ENCODE measurements at places on chromosomes 4 and X. TPM values are rescaled to one million over a fixed set of nuclear protein-coding genes. Genes with fewer than 3 reads are reported as not detected.

GRCh38 chr4:110982486-110982885 lies 359.6 kb upstream of the PITX2 start:
- no peak overlapping the region for H3K4me3 ChIP-seq
- no peaks in the 10 kb centered on the region for H3K36me3 ChIP-seq
- no peaks in the 10 kb centered on the region for H3K27me3 ChIP-seq
- H3K4me1 ChIP-seq: no peaks in the 10 kb centered on the region
- H3K27ac ChIP-seq: no peak overlapping the region

NPNT gene
- 630 TPM for total RNA-seq

DNA sequence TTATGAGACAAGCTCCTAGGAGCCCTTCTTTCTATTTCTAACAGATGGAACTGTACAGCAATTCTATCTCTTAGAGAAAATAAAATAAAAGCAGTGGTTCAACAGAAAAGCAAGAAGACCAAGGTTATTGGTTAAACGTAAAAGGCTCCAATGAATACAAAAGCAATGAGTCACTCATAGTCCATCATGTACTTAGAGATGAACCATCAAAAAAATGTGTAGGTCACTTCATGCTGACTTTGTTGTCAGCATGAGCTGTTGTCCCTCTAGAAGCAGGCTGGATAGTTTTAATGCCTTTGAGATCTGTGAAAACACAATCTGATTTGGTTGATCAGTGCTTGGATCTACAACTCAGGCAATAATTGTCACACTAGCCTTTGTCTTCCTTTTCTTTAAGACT lies 378.6 kb upstream of the ANXA10 start:
- H3K36me3 ChIP-seq: no peaks in the 10 kb centered on the region
- no peaks in the 10 kb centered on the region for H3K27me3 ChIP-seq
- no peak overlapping the region for H3K4me3 ChIP-seq
- no peak for DNase-seq

GRCh38 chrX:21639775-21640174 lies 18.4 kb downstream of the KLHL34 start:
- no peak overlapping the region for H3K27ac ChIP-seq
- no peaks in the 10 kb centered on the region for H3K27me3 ChIP-seq
- no peaks in the 10 kb centered on the region for H3K36me3 ChIP-seq
- no peaks in the 10 kb centered on the region for H3K4me1 ChIP-seq
- no peak overlapping the region for H3K4me3 ChIP-seq

NDNF gene
- 2.7 TPM for total RNA-seq

- H3K27me3 ChIP-seq: no peaks in the 10 kb centered on the region
- DNase-seq: no peak
- no peak overlapping the region for H3K4me3 ChIP-seq
- no peak overlapping the region for H3K27ac ChIP-seq
Observed at GRCh38 chr4:9867751-9868425, 86.5 kb downstream of the DRD5 start.

MAOA gene
- total RNA-seq: 287 TPM

DNA sequence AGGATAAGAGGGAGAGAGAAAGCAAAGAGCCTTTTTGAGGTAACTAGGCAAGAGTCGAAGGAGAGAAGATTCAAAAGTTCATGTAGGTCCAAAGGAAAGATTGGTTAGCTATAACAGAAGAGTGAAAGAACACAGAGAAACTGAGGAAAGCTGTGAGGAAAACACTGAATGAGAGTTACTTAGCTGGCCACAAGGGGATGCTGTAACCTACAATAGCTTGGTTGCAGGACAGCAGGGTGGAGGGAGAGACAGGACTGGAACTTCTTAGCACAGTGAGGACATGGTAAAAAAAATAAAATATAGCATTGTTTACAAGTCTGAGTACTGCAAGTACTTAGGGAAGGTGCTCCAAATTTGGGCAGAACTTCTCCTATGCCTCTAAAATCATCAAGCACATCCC lies 48.3 kb downstream of the RAI2 start:
- H3K27ac ChIP-seq: no peak overlapping the region
- H3K36me3 ChIP-seq: no peaks in the 10 kb centered on the region
- H3K4me1 ChIP-seq: peaks cover 4% of the 10 kb centered on the region
- DNase-seq: no peak
- no peak overlapping the region for H3K4me3 ChIP-seq
- H3K27me3 ChIP-seq: no peaks in the 10 kb centered on the region

KCNE5 gene
- not detected for total RNA-seq

DNA sequence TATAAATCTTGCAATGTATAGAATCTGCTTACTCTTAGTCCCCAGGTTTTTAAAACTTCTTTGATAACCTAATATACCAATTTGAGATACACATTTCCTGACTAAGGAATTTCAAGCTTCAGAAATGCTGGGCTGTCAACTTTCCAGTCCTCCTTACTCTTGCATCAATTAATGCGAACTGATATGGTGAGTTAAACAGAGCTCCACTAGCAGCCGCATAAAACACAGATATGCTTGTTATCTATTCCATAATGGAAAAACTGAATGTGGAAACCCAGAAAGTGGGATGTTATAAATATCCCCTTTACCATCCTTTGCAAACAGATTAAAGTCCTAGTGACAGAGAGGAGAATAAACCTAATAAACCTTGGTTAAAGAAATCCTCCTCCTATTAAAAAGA lies 1913.7 kb downstream of the STIM2 start:
- no peaks in the 10 kb centered on the region for H3K4me1 ChIP-seq
- no peaks in the 10 kb centered on the region for H3K36me3 ChIP-seq
- H3K4me3 ChIP-seq: no peak overlapping the region
- no peak for DNase-seq

GRCh38 chr4:6694177-6694901 lies 661 bp downstream of the S100P start:
- H3K4me3 ChIP-seq: no peak overlapping the region
- H3K36me3 ChIP-seq: no peaks in the 10 kb centered on the region
- no peaks in the 10 kb centered on the region for H3K4me1 ChIP-seq
- no peak overlapping the region for H3K27ac ChIP-seq

CUL4B gene
- total RNA-seq: 38.5 TPM

CTAG1B gene
- not detected for total RNA-seq

GRCh38 chr4:173489514-173489913 lies 40.5 kb downstream of the HAND2 start:
- H3K36me3 ChIP-seq: no peaks in the 10 kb centered on the region
- no peaks in the 10 kb centered on the region for H3K27me3 ChIP-seq
- H3K4me1 ChIP-seq: peaks cover 10% of the 10 kb centered on the region
- H3K4me3 ChIP-seq: no peak overlapping the region
- no peak for DNase-seq

VEGFD gene
- 2.0 TPM for total RNA-seq

- H3K4me3 ChIP-seq: no peak overlapping the region
- H3K27ac ChIP-seq: no peak overlapping the region
- H3K27me3 ChIP-seq: no peaks in the 10 kb centered on the region
- H3K36me3 ChIP-seq: no peaks in the 10 kb centered on the region
- no peaks in the 10 kb centered on the region for H3K4me1 ChIP-seq
- no peak for DNase-seq
Observed at GRCh38 chrX:136750364-136750763, 30.4 kb downstream of the ARHGEF6 start.

DNA sequence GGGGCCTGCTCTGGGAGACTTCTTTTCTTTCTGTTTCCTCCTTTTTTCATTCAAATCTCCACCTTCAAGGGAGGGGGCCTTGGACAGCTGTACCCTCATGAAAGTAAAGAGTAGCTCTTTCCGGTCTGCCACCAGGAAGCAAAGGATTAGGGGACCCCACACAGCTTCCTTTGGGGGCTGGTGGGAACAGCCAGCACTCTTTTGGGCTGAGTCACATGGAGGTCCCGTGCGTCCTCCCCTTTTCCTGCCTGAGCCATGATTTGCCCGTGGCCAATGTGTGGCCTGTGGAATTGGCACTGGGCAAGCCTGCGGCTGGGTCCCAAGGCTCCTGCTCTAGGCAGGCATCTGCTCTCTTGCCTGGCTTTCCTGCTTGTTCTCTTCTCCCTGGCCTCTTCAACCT lies 65.5 kb downstream of the FHDC1 start:
- no peaks in the 10 kb centered on the region for H3K36me3 ChIP-seq
- no peaks in the 10 kb centered on the region for H3K27me3 ChIP-seq
- H3K4me1 ChIP-seq: no peaks in the 10 kb centered on the region
- H3K4me3 ChIP-seq: no peak overlapping the region

NLRP2B gene
- total RNA-seq: 0.63 TPM

TBC1D19 gene
- 31.6 TPM for total RNA-seq

DNA sequence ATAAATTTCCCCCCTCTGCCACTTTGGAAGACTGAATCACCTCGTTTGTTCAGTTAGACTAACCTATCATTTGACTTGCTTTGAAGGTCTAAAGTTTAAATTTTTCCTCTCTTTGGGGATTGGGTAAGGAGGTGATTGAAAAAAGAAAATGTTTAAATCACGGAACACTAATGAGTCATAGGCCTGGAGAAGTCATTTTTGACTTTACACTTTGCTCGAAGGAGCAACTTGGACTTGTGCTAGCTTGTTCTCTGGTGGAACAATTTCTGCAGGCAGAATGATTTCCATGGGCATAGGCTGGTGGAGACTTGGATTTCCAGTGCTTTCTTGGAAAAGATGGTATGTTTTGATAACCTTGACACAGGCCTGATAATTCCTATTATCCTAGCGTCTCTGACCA lies 10.5 kb upstream of the GLUD2 start:
- no peaks in the 10 kb centered on the region for H3K36me3 ChIP-seq
- H3K27me3 ChIP-seq: no peaks in the 10 kb centered on the region
- DNase-seq: no peak
- no peak overlapping the region for H3K27ac ChIP-seq

VCX gene
- total RNA-seq: not detected

ASMT gene
- not detected for total RNA-seq

- H3K4me3 ChIP-seq: peak overlapping the region; percentile 70
- H3K27ac ChIP-seq: peak overlapping the region; percentile 96
- H3K36me3 ChIP-seq: no peaks in the 10 kb centered on the region
- H3K27me3 ChIP-seq: no peaks in the 10 kb centered on the region
Observed at GRCh38 chr4:16227462-16227868, 1.2 kb upstream of the TAPT1 start.

- H3K4me3 ChIP-seq: peak within 1 kb of the TSS; percentile 24
- H3K4me1 ChIP-seq: no peaks in the 10 kb centered on the region
- no peaks in the 10 kb centered on the region for H3K27me3 ChIP-seq
- no peaks in the 10 kb centered on the region for H3K36me3 ChIP-seq
- no peak within 1 kb of the TSS for H3K27ac ChIP-seq
- DNase-seq: peak; percentile 74
Observed at GRCh38 chrX:100928660-100929613, at the start of gene XKRX. Gene XKRX, minus strand, starts transcription at chrX:100928917. Its CDS starts 613 bp downstream, at chrX:100928304.

DNA sequence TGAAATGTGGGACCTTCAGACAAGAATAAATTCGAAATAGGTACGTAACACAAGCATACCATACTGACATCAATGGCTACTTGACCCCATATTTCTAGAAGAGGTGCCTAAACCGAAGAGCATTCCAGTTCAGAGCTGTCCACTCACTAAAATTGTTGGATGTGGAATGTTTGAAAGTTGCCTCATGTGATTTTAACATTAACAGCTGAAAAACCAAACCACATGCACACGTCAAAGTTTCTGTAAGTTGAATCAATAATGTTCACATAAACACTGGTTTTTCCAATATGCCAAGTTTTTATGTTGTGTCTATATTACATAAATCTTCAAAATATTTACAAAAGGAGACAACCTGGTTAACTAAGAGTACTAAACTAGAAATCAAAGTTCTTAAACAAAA lies 3.5 kb downstream of the UBE2D3 start:
- peaks cover 44% of the 10 kb centered on the region for H3K4me1 ChIP-seq
- no peak for DNase-seq
- H3K27me3 ChIP-seq: no peaks in the 10 kb centered on the region
- H3K4me3 ChIP-seq: no peak overlapping the region
- no peaks in the 10 kb centered on the region for H3K36me3 ChIP-seq
- H3K27ac ChIP-seq: no peak overlapping the region

- H3K27me3 ChIP-seq: no peaks in the 10 kb centered on the region
- no peak overlapping the region for H3K4me3 ChIP-seq
- no peaks in the 10 kb centered on the region for H3K4me1 ChIP-seq
- H3K27ac ChIP-seq: no peak overlapping the region
Observed at GRCh38 chr4:100695039-100695654, 177.3 kb upstream of the EMCN start.

All from thyroid gland (tissue), 4 donors.